Left kidney (tissue), 8 donors: ENCODE measurements at places on chromosomes 5 and 9.

DNA sequence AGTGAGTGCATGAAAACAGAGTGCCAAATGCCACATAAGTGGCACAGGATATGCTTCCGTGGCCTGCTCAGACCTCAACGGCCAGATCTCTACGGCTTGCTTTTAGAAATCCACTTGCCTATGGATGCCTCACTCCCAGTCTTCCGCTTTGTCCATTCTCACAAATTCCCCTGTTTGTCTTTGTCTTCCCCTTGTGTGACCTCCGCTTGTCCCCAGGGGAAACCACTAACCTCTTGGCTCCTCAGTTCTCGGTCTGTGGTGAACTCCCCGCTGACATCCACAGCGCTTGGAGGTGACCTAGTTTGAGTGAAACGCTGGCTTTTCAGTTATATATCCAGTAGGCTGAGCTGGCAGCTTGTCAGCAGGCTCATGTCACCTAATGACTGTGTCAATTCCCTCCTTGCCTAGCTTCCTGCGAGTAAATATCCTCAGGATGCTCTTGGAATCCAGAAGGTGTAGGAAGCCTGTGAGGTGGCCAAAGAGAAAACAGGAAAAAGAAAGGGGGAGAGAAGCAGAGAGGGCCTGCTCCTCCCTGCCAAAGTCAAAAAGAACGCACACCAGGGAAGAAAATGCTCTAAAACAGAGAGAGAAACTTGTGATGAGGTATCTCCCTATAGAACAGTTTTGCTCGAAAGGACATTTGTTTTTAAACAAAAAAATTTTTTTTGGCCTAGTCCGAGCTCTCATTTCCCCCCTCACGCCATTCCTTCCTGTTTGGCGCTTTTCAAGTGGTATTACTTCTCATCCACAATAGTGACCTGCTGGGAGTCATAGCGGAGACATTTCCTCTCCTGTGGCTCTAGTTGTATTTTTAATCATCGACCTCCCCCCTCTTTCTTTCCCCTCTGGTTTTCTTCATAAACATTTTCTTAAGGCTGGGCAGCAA is 101.6 kb upstream of the SPRY4 start:
- no peak for DNase-seq

GRCh38 chr5:73702534-73702933 is 76.5 kb downstream of the ARHGEF28 start:
- no peak for DNase-seq

DNA sequence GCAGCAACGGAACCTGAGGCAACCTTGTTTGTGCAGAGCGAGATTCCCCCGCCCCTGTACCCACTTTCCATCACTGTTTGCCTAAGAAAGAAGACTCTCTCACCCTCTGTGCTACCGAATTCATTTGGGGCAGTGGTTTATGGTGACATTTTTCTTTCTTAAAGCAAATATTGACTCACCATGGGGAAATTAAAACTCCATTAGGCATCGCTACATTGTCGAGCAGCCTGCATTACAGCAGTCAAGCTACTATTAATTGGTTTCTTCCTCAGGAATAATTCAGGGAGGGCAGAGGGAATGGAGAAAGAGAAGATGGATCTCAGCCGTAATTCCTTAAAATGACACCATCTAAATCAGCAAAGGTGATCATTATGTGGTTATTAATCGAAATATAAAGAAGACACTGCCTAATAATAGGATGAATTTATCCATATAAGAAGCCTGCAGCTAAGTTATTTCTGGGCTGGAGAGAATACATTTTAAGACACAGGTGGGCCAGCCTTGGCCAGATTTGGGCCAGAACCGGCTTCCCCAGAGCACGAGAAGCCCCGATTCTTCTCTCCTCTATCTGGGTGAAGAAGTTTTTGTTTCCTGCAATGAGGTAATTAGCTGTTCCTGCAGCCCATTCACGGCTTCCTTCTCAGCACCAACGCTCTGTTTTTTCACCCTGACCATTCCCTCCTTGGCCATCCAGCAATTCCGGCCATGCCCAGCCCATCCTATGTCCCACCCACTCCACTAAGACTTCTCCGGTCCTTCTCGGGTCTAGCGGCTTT is 16.8 kb downstream of the CFAP77 start:
- no peak for DNase-seq

- no peak for DNase-seq
Observed at GRCh38 chr9:101738566-101739183, at the start of gene GRIN3A. TSS of gene GRIN3A (minus strand) at chr9:101738647. CDS start at chr9:101737979, 668 bp downstream.

DNA sequence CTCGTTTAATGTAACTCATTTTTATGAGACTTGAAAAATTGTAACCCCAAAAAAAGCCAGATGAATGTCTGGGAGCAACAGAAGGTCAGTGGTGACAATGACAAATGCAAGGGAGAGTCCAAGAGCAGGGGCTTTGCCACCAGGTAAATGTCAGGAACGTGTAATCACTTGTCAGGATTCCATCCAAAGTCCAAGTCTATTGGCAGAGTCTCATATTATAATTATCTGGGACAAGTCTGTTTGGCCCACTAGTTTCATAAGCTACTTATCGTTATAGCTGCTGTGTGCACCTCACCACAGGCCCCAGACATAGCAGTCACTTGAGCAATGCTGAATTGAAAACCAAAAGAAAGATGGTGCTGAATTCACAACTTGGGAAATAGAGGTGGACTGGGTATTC is 180.8 kb downstream of the DNAH5 start:
- no peak for DNase-seq

DNA sequence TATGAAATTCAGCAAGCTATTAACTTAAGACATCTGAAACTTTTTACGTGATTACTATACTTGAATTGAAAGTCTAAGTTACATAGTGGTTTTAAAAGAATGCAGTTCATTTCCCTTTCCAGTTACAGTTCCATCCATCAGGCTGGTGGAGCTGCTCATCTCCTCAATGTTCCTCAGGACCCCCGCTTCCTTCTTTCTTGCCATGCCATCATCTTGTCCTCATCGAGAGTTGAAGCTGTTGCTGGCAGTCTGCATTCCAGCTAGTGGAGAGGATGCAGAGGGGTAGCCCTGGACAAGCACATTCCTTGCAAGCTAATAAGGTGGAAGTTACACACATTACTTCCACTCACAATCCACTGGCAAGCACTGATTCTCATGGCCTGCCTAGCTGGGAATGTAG is 8.8 kb upstream of the RNF183 start:
- no peak for DNase-seq

GRCh38 chr5:167030500-167031120 is 1260.8 kb upstream of the WWC1 start:
- peak; percentile 15 for DNase-seq
